ENCODE measurements at places on chromosomes 2 and 18.

- no peak for DNase-seq
These were observed 47.0 kb upstream of the MSH6 start for GRCh38 chr2:47735912-47736311.

GRCh38 chr2:37323781-37324535, 675 bp downstream of the PRKD3 start:
- DNase-seq, result peak; percentile 61

GRCh38 chr2:156472686-156473085, 36.5 kb downstream of the GPD2 start:
- peak; percentile 38 for DNase-seq

DNA sequence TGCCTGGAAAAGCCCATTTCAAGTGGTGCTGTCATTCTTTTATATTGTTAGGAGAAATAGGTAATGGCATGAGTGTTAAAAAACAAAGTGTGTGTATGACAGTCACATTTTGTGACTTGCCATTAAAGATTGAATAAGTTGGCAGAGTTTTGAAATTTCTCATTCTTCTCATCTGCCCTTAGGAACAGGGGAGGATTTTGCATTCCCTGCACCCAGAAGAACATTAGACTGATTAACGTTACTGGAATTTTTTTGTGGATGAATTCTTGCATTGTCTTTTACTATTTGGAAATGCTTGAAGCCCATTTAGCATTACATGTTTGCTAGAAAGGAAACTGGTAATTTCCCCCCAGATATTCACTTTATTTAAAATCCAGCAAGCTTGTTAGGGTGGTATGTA, 162.2 kb downstream of the BABAM2 start:
- no peak for DNase-seq

- DNase-seq, result no peak
These were observed 30.9 kb downstream of the ZNF638 start for GRCh38 chr2:71362447-71362846.

DNA sequence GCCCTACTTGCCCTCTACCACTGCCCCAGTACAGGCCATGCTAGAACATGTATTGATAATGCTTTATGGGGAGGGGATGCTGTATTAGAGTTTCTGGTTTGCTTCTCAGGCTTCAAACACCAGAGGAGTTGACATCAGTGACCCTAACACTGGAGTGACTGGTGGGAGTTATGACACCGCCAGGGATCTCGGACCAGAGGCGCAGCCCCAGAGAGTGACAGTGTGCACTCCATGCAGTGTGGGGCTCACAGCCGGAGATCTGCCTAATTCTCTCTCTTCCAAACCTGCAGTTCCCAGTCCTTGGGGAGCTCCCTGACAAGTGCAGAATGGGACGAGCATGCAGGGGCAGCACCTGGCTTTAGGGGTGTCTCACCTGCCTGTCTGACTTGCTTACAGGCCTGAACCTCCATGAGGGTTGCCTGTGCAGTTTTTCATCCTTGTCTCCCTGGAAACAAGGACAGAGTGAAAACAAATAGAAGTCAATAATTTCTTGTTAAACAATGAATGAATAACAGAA, 244.9 kb upstream of the MYT1L start:
- no peak for DNase-seq

- DNase-seq, result no peak
These were observed 200.6 kb upstream of the MEX3C start for GRCh38 chr18:51398104-51398503.

DNA sequence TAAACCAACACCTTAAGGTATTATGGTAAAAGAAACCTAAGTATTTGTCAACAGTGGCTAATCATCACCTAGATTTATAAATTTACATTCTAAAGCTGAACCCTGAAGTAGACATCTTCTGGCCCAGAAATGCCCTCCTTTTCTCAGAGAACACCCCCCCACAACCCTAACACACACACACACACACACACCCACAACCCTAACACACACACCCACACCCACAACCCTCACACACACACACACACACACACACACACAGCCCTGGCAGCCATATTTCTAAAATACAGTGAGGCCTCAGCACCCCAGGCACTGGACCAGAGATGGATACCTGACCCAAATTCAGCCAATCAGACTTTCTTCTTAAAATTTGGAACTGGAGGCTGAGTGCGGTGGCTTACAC, 14.3 kb downstream of the SRBD1 start:
- no peak for DNase-seq

GRCh38 chr18:54737986-54738385, 90.3 kb upstream of the RAB27B start:
- no peak for DNase-seq

- no peak for DNase-seq
These were observed 659.3 kb upstream of the FANCL start for GRCh38 chr2:58900246-58901027.

GRCh38 chr2:67532387-67532786, 135.3 kb downstream of the ETAA1 start:
- no peak for DNase-seq

DNA sequence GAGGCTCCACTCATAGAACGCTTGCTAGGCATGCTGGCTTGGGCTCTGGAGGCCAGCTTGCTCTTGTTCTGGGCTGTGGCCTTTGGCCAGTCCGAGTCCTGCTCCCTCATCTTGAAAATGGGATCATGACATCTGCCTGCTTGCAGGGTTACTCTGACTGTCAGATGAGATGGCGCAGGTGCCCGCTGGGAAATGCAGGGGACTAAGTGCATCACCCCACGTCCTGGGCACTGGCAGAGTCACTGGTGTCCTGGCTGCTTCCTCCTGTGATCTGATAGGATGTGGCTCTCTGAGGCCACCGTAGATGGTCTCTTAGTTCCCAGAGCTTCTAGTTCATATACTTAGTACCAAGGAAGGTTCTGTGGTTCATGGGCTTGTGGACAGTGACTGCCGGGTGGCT, 18.5 kb downstream of the LDLRAD4 start:
- no peak for DNase-seq

DNA sequence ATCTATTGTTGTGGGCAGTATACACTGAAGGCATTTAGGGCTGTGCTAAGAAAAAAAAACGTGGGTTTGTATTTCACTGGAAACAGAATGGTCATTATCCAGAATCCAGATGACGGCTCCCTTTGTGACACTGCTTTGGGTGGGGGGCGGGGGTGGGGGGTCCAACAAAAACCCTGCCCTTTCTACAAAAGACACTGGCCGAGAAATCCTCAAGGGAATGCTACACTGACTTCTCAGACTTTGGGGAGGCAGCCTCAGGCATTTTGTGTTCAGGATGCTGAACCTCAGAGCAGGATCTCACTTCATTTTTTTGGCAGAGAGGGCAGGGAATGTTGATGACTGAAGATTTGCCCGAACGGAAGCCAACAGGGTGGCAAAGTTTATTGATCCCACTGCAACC, 417.1 kb downstream of the HRH4 start:
- no peak for DNase-seq

DNA sequence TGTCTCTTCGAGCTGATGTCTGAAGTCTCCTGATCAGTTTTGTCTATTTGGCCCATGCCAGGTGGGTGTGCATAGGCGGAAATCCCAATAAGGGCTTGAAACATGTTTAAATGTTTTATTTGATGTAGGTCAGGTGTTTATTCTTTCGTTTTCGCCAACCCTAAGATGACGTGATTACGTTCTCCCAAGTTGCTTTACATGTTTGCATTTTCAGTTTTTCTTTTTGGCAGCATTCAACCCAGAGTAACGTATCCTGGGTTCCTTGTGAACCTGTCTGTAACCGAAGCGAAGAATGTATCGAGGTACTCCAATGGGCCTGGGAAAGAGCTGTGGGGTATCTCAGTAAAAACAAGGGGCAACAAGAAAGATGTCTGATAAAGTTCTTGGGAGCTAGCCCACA, 3.1 kb downstream of the ALPK2 start:
- peak; percentile 28 for DNase-seq

DNA sequence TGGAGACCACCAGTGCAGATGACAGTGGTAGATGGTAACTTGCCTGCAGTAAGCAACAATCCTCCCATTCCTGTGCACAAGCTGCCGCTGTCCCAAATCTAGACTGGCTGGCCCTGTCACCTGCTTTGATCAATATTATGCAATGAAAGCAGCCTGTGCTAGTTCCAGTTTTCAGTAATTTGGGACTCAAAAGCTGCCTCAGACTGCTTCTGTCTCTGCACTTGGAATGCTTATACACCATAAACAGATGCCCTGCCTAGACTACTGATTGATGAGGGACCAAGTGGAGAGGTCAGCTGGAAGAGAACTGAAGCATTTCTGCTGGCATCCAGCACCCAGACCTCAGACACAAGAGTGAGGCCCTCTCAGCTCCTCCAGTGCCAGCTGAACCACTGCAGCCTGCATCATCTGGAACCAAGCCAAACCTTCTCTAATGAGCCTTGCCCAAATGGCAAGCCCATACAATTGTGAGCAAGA, 24.9 kb downstream of the CCBE1 start:
- DNase-seq, result no peak

DNA sequence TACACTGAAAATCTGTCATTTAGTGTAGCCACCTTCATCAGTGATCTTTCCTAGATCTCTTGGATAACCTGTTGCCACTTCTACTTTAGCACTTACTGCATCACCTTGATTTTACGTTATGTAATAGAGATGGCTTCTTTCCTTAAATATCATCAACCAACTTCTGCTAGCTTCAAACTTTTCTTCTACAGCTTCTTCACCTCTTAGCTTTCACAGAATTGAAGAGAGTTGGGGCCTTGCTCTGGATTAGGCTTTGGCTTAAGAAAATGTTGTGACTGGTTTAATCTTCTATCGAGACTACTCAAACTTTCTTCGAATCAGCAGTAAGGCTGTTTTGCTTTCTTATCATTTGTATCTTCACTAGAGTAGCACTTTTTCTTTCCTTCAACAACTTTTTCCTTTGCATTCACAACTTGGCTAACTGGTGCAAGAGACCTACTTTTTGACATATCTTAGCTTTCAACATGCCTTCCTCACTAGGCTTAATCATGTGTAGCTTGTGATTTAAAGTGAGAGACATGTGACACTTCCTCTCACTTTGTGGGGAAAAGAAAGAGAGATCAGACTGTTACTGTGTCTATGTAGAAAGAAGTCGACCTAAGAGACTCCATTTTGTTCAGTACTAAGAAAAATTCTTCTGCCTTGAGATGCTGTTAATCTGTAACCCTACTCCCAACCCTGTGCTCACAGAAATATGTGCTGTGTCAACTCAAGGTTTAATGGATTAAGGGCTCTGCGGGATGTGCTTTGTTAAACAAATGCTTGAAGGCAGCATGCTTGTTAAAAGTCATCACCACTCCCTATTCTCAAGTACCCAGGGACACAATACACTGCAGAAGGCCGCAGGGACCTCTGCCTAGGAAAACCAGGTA, 99.6 kb downstream of the ATL2 start:
- DNase-seq, result no peak

- DNase-seq, result no peak
These were observed 28.3 kb upstream of the INSIG2 start for GRCh38 chr2:118059919-118060478.

- DNase-seq, result no peak
These were observed 76.4 kb upstream of the CYRIA start for GRCh38 chr2:16742026-16742425.

GRCh38 chr2:160207804-160208654, 8.0 kb upstream of the ITGB6 start:
- no peak for DNase-seq

GRCh38 chr2:239693330-239693729, 292.5 kb upstream of the HDAC4 start:
- no peak for DNase-seq

DNA sequence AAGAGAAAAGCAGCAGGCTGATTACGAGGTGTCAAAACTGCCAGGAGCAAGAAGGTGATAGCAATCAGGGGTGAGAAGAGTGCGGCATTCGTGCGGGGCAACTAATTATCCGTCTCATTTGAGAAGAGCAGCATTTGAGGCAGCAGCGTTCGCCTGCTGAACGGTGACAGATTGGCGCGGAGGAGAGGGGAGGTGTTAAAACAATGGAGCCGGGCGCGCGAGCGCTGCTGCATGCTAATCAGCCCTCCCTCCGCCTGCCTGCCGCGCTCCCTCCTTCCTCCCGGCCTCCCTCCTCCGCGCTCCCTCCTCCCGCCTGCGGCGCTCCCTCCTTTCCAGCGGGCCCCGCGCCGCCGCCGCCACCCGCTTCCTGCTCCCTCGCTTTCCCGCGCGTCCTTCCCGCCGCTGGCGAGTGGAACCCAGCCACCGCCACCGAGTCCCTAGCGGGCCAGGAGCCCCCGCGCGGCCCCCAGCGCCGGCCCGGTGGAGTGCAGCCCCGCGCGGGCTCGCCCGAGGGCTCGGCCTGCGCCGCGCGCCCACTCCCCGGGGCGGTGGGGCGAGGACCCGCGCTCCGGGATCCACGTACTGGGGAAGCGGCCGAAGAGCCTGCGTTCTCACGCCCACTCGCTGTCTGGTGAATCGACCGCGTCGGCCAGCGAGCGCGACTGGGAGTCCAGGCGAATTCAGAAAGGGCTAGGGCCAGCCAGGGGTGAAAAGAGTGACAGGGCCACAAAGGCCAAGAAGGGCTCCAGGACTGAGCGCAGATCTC, 69.5 kb upstream of the PSMD14 start:
- peak; percentile 51 for DNase-seq

DNA sequence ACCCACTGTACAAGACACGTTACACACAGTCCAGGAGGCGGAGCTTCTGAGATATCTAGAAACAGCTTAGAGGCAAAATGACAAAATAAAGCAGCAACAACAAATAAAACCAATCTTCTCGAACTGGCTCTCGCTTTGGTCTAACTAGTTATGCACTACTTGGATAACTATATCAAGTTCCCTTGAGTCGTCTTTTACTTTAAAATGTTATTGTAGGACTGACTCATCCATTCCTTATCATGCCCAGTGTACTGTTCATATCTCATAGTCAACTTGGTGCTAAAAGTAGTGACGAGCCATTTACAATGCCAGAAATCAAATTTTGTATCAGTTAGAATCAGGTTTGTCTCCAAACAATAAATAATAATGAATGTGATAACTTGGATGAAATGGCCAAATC, 102.5 kb upstream of the SLC35G4 start:
- DNase-seq, result no peak

DNA sequence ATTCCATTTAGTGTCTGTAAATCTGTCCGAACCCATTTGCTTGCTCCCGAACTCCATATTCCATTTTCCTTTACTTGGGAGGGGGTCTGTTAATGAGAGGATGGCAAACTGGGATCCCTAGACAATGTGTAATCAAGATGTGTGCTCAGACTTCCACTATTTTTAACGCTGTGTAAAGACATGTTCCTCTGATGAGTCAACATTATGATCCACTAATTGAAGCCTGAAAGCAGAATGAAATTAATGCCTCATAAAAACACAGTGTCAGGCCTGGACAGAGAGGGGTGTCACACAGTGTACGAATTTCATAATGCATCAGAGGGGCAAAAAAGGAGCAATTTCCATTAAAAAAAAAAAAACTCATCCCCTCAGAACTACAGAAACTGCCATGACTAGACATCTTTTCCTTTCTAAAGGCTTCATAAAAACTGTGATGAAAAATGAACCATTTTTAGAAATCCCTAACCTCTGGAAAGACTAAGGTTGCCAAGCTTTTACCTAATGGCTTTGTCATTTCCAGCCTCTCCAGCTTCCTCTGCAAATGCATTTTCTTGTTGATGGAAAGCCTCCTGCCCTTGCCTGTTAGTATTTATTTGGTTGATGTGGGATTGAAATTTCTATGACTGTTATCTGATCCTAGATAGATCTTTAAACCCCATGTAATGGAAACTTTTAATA, 209.2 kb upstream of the DCC start:
- DNase-seq, result no peak

All from CD4-positive, alpha-beta T cell treated with Interleukin-21 for 1 hour (primary cell).